CD4-positive, alpha-beta memory T cell (primary cell): ENCODE measurements at places on chromosomes 1 and 21. TPM values are rescaled to one million over a fixed set of nuclear protein-coding genes. Genes with fewer than 3 reads are reported as not detected.

DNA sequence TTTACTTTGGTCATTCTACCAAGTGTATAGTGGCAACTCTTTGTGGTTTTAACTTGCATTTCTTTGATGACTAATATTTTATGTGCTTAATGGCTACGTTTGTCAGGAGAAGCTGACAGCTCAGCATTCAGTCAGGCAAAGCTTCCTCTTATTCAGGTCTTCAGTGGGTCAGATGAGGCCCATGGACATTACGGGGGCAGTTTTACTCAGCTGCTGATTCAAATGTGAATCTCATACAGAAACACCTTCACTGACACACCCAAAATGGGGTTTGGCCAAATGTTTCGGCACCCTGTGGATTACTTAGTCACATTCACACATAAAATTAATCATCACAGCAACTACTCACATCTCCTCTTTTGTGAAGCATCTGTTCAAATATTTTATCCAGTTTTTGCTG, 104.9 kb upstream of the PLD5 start:
- no peak overlapping the region for H3K27ac ChIP-seq
- no peaks in the 10 kb centered on the region for H3K27me3 ChIP-seq
- DNase-seq = no peak
- no peak overlapping the region for H3K4me3 ChIP-seq

- no peaks in the 10 kb centered on the region for H3K4me1 ChIP-seq
- H3K27me3 ChIP-seq = no peaks in the 10 kb centered on the region
- no peaks in the 10 kb centered on the region for H3K36me3 ChIP-seq
- H3K4me3 ChIP-seq = no peak overlapping the region
Measured at GRCh38 chr1:92505015-92505692, 18.4 kb upstream of the GFI1 start.

DNA sequence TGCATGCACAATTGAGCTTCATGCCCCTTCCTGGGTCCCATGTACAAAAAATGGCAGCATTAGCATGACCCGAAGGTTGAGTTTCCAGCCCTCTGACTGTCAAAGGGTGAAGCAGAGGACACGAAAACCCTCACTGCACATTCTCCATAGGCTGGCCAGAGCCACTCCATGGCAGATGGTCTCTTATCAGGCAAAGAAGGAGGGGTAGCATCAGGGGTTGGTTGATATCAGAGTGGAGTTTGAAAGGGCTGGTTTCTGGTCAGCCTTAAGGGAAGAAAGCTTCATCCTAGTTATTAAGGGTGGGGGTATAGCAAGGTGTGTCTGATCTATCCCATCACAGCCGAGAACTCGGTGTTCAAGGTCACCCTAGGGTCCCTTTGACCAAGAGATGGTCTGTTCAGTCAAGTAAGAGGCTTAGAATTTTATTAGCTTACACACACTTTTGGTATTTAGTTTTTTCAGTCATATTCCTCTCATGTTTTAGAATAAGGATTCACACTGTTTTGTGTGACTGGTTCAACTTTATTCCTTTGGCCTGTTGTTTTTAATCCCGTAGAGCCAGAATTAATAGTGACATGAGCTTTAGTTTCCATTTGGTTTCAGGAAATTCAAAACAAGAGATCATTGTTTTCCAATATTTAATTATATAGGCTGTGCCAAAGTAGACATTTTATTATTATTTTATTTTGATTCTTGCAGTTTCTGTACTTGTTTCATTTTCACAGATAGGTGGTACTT, 199.9 kb upstream of the FMN2 start:
- no peaks in the 10 kb centered on the region for H3K36me3 ChIP-seq
- no peak overlapping the region for H3K27ac ChIP-seq
- H3K27me3 ChIP-seq = no peaks in the 10 kb centered on the region
- DNase-seq = no peak
- no peaks in the 10 kb centered on the region for H3K4me1 ChIP-seq

The CELA2B gene
- not detected for total RNA-seq

DNA sequence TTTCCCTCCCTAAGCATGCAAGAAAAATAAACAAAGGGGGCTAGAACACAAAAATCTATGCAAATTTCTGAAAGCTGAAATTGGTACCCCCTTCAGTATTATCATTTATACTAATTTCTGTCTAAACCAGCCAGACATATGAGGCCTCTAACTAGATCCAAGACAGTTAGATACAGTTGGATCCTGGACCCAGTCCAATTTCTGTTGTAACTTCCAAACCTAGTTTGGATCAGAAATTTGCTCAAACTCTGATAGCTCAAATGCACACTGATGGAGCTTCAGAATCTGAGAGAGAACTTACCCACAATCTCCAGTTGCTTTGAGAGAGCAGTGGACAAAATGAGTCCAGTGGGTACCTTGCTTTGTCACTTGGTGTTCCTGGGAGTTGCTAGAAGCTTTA, 11.9 kb downstream of the CEP350 start:
- no peak for DNase-seq
- H3K4me1 ChIP-seq = peaks cover 51% of the 10 kb centered on the region
- no peak overlapping the region for H3K27ac ChIP-seq

The RGS18 gene
- total RNA-seq = 2.4 TPM

The CDKN2C gene
- total RNA-seq = 7.7 TPM

The CBR1 gene
- 25.2 TPM for total RNA-seq

- H3K4me1 ChIP-seq = peaks cover 56% of the 10 kb centered on the region
- no peak for DNase-seq
- no peaks in the 10 kb centered on the region for H3K36me3 ChIP-seq
- H3K27me3 ChIP-seq = no peaks in the 10 kb centered on the region
Measured at GRCh38 chr1:169676001-169676400, 35.4 kb downstream of the SELL start.

DNA sequence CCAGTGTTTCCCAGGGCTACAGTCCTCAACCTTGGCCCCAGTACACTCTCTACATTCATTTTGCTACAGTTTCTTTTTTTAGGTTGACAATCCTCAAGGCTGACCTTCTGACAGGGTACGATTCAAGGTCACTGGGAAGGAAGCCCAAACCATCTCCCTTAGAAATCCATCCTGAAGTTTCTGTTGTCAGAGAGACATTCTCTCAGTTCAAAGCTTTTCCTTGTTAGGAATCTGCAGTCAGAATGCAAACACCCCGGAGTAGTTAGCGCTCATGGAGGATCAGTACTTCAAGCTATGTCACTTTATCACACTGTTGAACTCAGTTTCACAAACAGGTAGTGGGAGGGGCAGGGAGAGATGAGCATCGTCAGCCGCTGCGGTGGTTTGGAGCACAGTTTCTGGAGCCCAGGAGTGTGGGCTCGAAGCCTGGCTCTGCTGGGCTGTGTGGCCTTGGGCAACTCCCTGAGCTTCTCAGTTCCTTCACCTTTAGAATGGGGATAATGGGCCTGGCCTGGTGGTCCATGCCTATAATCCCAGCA, 4.2 kb downstream of the SLC2A5 start:
- no peaks in the 10 kb centered on the region for H3K27me3 ChIP-seq
- H3K27ac ChIP-seq = no peak overlapping the region
- no peak overlapping the region for H3K4me3 ChIP-seq
- no peaks in the 10 kb centered on the region for H3K4me1 ChIP-seq

GRCh38 chr1:119387858-119388257, 19.3 kb downstream of the HAO2 start:
- no peak for DNase-seq
- H3K4me3 ChIP-seq = no peak overlapping the region
- H3K27ac ChIP-seq = no peak overlapping the region
- no peaks in the 10 kb centered on the region for H3K27me3 ChIP-seq

GRCh38 chr1:65174585-65174984, 26.6 kb downstream of the AK4 start:
- H3K27me3 ChIP-seq = no peaks in the 10 kb centered on the region
- H3K4me1 ChIP-seq = no peaks in the 10 kb centered on the region
- H3K4me3 ChIP-seq = no peak overlapping the region
- H3K27ac ChIP-seq = no peak overlapping the region
- DNase-seq = no peak

The UTS2 gene
- total RNA-seq = 0.61 TPM

The TNFRSF18 gene
- total RNA-seq = 8.6 TPM

DNA sequence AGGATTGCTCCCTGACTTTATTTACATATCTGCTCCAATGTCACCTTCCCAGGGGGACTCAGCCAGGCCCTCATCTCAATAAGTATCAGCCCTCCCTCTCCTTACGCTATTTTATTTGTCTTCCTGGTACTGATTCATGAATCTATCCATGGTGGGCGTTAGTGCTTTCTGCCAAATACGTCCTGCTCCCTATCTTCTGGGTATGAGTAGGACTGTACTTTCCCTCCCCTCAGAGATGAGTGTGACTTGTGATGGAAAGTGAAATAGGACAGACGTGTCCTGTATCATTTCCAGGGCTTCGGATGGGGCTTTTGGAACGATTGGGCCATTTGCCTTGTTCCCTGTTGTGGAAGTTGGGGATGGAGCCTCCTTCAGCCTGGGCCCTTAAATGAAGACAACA, 47.5 kb downstream of the FOXO6 start:
- no peaks in the 10 kb centered on the region for H3K36me3 ChIP-seq
- H3K4me3 ChIP-seq = no peak overlapping the region
- no peaks in the 10 kb centered on the region for H3K4me1 ChIP-seq
- peaks cover 4% of the 10 kb centered on the region for H3K27me3 ChIP-seq
- DNase-seq = no peak

The LCE1F gene
- not detected for total RNA-seq

DNA sequence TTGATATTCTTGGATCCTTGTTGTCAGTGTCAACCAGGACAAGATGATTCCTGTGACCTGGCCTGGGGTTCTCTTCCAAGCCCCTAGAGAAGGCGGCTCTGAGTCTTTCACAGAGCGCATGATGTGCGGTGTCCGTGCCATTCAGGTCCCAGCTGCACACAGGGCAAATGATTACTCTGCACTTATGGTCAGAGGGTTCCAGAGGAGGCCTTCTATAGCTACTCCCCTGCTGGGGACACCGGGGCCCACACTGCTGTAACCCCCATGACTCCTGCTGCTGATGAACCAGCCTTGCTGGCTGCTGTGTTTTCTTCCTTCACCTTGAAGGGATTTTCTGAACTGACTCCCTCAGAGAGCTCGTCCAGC, 1.5 kb downstream of the PTGFRN start:
- no peak overlapping the region for H3K4me3 ChIP-seq
- no peak overlapping the region for H3K27ac ChIP-seq
- H3K4me1 ChIP-seq = peaks cover 19% of the 10 kb centered on the region
- H3K27me3 ChIP-seq = no peaks in the 10 kb centered on the region

DNA sequence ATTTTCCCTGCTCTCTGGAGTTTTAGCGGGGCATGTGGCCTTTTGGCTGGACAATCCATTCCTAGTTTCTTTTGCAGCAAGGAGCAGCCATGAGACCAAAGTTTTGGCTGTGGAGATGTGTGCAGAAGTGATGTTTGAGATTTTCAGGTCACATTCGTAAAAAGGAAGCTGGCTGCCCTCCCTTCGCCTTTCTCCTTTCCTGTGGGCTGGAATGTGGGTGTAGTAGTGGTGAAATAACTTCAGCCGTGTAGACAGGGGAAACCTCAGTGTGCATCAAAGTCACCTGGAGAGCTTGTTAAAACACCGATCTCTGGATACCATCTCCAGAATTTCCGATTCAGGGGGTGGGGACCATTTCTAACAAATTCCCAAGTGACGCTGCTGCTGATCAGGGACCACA, 5.3 kb upstream of the GPR88 start:
- H3K4me1 ChIP-seq = peaks cover 32% of the 10 kb centered on the region
- H3K27ac ChIP-seq = no peak overlapping the region
- no peak overlapping the region for H3K4me3 ChIP-seq
- H3K36me3 ChIP-seq = no peaks in the 10 kb centered on the region

The ADGRL2 gene
- total RNA-seq = not detected

DNA sequence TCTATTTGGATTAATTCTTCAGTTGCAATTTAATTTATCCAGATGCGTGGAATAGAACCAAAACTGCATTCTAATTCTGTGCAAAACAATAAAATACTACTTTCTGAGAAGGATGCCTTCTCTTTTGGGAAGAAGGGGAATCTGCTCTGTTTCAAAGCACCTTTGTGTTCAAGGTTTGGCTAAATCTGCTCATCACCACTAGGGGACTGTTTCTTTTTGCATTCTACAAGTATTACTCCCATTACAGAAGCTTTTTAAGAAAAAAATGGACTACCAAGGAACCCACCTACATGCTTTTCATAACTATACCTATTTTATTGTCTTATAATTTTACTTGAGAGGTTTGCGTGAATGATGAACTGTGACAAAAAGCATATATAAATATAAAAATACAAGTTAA, 18.2 kb downstream of the MRPS6 start:
- peaks cover 58% of the 10 kb centered on the region for H3K4me1 ChIP-seq
- peaks cover 16% of the 10 kb centered on the region for H3K36me3 ChIP-seq
- DNase-seq = no peak
- H3K27me3 ChIP-seq = no peaks in the 10 kb centered on the region
- H3K27ac ChIP-seq = no peak overlapping the region
- H3K4me3 ChIP-seq = no peak overlapping the region

The HAO2 gene
- not detected for total RNA-seq

- H3K27me3 ChIP-seq = no peaks in the 10 kb centered on the region
- no peak overlapping the region for H3K27ac ChIP-seq
- peaks cover 26% of the 10 kb centered on the region for H3K36me3 ChIP-seq
- H3K4me1 ChIP-seq = peaks cover 5% of the 10 kb centered on the region
- DNase-seq = no peak
Measured at GRCh38 chr1:30976143-30976542, 67.6 kb upstream of the SDC3 start.

GRCh38 chr1:64517640-64518039, 47.7 kb downstream of the CACHD1 start:
- no peak overlapping the region for H3K27ac ChIP-seq
- H3K4me1 ChIP-seq = no peaks in the 10 kb centered on the region
- DNase-seq = no peak
- no peaks in the 10 kb centered on the region for H3K27me3 ChIP-seq

The AGT gene
- total RNA-seq = not detected

The BCAN gene
- total RNA-seq = not detected

DNA sequence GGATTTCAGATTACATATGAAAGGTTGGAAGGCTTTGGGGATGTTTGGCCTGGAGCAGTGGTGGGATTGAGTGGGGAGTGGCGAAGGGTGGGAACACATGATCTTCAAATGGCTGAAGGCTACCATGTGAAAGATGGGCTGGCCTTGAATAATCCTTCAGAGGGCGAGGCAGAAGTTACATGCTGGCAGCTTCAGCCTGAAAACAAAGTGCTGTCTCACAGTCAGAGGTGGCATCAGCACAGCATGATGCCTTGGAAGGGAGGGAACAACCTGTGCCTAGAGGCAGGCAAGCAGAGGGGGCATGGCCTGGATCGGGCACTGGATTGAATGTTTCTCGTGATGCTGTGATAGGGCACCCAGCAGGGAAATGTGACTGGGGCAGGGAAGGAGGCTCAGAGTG, 130.8 kb downstream of the BEND5 start:
- no peaks in the 10 kb centered on the region for H3K27me3 ChIP-seq
- no peak overlapping the region for H3K27ac ChIP-seq
- no peak overlapping the region for H3K4me3 ChIP-seq
- no peak for DNase-seq

GRCh38 chr1:167499664-167500101, 18.6 kb downstream of the CD247 start:
- peak overlapping the region; percentile 32 for H3K27ac ChIP-seq
- no peak overlapping the region for H3K4me3 ChIP-seq
- DNase-seq = peak; percentile 62
- peaks cover 37% of the 10 kb centered on the region for H3K36me3 ChIP-seq
- H3K27me3 ChIP-seq = no peaks in the 10 kb centered on the region
- peaks cover 100% of the 10 kb centered on the region for H3K4me1 ChIP-seq

The MYCL gene
- 0.20 TPM for total RNA-seq
